ENCODE measurements at places on chromosomes 5 and 9.
A peak's percentile ranks its signal among the peaks of the same experiment; 100 is the strongest.

DNA sequence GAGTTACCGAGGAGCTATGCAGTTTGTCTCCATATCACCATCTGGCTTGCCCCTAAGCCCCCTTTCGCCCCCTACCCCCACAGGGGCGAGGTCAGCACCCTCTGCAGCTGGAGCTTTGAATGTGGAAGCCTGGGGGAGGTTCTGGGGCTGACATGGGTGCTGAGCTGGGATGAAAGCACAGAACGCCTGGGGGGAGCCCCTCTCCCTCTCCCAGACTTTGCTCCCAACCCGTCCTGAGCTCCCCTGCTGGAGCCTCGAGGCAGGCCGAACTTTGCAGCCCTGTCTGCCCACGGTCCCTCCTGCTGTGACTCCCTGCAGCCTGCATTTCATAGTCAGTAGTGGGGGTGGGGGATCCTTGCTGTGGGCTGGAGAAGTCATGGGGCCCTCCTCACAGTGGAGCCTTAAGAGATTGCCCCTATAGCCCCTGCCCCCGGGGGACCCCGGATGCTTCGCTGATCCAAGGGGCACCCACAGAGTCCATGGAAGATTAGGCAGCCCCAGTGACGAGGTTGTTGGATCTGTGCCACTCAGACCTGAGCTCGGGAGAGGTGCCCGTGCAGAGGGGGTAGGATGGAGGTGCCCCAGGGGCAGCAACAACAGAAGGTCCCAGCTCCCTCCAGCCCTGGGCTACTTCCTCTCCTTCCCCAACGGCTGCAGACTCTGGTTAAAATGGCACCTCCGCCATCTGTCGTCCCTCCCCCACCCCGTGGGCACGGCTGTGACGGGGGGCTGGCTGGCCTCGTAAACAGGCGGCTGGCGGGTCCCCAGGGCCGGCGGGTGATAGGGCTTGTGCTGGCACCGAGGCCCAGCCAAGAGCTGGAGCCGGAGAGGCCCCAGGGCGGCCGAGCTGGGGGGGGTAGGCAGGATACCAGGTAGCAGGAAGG lies 162.0 kb downstream of the C9orf50 start:
- DNase-seq, result peak; percentile 35

- DNase-seq, result peak; percentile 80
These were observed 198.8 kb downstream of the AUH start for GRCh38 chr9:91162784-91163443.

DNA sequence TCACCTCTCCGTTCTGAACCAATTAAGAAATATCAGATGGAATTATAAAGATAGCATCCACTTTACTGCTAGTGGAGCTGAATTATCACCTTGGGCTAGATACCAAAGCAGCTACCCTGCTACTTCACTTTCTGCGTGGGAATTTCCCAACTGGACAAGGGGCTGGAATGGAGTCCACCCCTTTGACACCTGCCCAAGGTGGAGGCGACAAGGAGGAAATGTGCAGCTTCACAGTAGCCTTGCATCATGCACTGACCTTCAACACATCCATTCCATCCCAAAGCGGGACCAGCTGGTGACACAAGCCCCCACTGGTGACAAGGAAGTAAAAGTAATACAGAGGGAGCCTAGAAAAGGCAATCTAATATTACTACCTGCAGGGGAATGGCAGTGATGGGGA lies 30.7 kb downstream of the CTNND2 start:
- DNase-seq, result no peak

- no peak for DNase-seq
These were observed 4.3 kb upstream of the RNF183 start for GRCh38 chr9:113307396-113307975.

GRCh38 chr9:83754383-83754977 lies 46.7 kb upstream of the UBQLN1 start:
- DNase-seq, result no peak

DNA sequence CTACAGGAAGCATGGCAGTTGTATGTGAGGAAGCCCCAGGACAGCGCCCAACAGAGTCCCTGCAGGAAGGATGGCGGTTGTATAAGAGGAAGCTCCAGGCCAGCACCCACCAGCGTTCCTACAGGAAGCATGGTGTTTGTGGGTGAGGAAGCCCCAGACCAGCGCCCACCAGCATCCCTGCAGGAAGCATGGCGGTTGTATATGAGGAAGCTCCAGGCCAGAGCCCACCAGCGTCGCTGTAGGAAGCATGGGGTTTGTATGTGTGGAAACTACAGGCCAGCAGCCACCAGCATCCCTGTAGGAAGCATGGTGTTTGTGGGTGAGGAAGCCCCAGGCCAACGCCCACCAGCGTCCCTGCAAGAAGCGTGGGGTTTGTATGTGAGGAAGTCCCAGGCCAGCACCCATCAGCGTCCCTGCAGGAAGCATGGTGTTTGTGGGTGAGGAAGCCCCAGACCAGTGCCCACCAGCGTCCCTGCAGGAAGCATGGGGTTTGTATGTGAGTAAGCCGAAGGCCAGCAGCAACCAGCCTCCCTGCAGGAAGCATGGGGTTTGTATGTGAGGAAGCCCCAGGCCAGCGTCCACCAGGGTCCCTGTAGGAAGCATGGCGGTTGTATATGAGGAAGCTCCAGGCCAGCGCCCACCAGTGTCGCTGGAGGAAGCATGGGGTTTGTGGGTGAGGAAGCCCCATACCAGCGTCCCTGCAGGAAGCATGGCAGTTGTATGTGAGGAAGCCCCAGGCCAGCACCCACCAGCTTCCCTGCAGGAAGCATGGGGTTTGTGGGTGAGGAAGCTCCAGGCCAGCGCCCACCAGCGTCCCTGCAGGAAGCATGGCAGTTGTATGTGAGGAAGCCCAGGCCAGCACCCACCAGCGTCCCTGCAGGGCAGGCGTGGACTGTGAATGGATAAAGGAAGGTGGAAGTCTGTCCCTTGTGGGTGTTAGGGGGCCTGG lies 79.0 kb downstream of the DAP start:
- DNase-seq, result peak; percentile 35

DNA sequence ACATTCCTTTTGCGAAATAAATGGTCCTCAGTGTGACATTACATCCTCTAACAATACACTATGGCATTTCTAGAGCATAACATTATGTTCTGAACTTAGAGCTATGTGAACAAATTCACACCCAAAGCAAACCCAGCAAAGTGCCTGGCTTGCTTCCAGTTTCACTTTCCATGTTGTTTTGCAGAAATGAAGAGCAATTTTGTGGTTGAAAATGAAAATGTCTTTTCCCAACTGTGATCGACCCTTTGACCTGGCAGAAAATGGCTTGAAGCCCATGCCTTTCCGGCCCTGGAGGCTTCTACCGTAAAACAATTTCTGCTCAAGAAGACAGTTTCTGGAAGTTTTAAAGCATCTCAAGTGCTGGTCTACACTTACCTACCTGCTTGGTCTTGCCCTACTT lies 344.7 kb upstream of the RGMB start:
- no peak for DNase-seq

DNA sequence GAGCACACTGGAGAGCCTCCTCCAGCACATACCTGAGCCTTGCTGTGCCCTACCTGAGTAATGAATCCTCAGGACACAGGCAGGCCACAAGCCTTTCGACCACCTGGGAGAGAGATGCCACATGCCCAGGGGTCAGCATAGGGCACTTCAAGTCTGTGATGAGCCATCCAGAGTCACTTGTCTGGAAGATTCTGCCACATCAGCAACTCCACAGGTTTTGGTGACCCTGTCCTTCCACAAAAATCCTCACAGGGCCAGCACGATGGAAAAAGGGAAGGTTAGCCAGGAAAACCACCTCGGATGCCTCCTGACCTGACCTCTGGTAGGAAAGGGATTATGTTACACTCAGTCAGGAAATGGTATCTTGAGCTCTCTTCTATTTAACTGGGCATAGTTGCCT lies 46.8 kb downstream of the FRMD3 start:
- DNase-seq, result no peak

GRCh38 chr5:123209502-123210027 lies 120.5 kb downstream of the PRDM6 start:
- no peak for DNase-seq

Data from inflammatory macrophage treated with lipopolysaccharide for 1 hour (primary cell).